ENCODE measurements at places on chromosomes 1 and 21. TPM values are rescaled to one million over a fixed set of nuclear protein-coding genes. Genes with fewer than 3 reads are reported as not detected.

C1QC gene
- not detected for total RNA-seq

C1orf174 gene
- total RNA-seq = 28.2 TPM

KLHDC8A gene
- not detected for total RNA-seq

ATP1A2 gene
- not detected for total RNA-seq

APH1A gene
- total RNA-seq = 148 TPM

B3GALT5 gene
- not detected for total RNA-seq

DPYD gene
- 17.6 TPM for total RNA-seq

HMGN1 gene
- 237 TPM for total RNA-seq

UBL4B gene
- not detected for total RNA-seq

LRIG2 gene
- total RNA-seq = 8.6 TPM

S100A9 gene
- total RNA-seq = not detected

TLCD4 gene
- total RNA-seq = 0.07 TPM

RGS21 gene
- total RNA-seq = not detected

CRYBG2 gene
- total RNA-seq = not detected

KIRREL1 gene
- total RNA-seq = 22.9 TPM

BEST4 gene
- total RNA-seq = not detected

ATG4C gene
- 5.9 TPM for total RNA-seq

BEND5 gene
- total RNA-seq = 3.9 TPM

SPATA17 gene
- not detected for total RNA-seq

GJA8 gene
- not detected for total RNA-seq

SELP gene
- total RNA-seq = 0.49 TPM

ZBTB18 gene
- total RNA-seq = 23.6 TPM

SLC25A44 gene
- total RNA-seq = 17.5 TPM

SPATA46 gene
- total RNA-seq = not detected

ETV3L gene
- not detected for total RNA-seq

IL12RB2 gene
- total RNA-seq = not detected

ADAM30 gene
- total RNA-seq = not detected

TRAF3IP3 gene
- not detected for total RNA-seq

SPAG17 gene
- not detected for total RNA-seq

TINAGL1 gene
- 1,345 TPM for total RNA-seq

BROX gene
- total RNA-seq = 41.5 TPM

Data from mammary microvascular endothelial cell (primary cell).